ENCODE measurements at places on chromosomes 4 and X. TPM values are rescaled to one million over a fixed set of nuclear protein-coding genes. Genes with fewer than 3 reads are reported as not detected.

Gene ATP10D
- 2.9 TPM for total RNA-seq

Gene CRMP1
- 3.4 TPM for total RNA-seq

Gene TACR3
- total RNA-seq: not detected

Gene CSN3
- not detected for total RNA-seq

Gene IL13RA1
- 57.5 TPM for total RNA-seq

Gene NLGN3
- total RNA-seq: 1.3 TPM

Gene TCEAL7
- not detected for total RNA-seq

Gene MAP9
- total RNA-seq: 5.2 TPM

Gene UCHL1
- total RNA-seq: 959 TPM

Data from A549 treated with ZK216348 at 1 μM for 4 hours (cell line).